ENCODE measurements at places on chromosomes 13 and 19. TPM values are rescaled to one million over a fixed set of nuclear protein-coding genes. Genes with fewer than 3 reads are reported as not detected.

ZNF526 gene
- total RNA-seq, result 6.0 TPM

- H3K27ac ChIP-seq, result no peak overlapping the region
- H3K27me3 ChIP-seq, result peaks cover 29% of the 10 kb centered on the region
- H3K36me3 ChIP-seq, result no peaks in the 10 kb centered on the region
- H3K4me1 ChIP-seq, result no peaks in the 10 kb centered on the region
Measured at GRCh38 chr19:9009431-9009830, 778 bp downstream of the MUC16 start.

DNA sequence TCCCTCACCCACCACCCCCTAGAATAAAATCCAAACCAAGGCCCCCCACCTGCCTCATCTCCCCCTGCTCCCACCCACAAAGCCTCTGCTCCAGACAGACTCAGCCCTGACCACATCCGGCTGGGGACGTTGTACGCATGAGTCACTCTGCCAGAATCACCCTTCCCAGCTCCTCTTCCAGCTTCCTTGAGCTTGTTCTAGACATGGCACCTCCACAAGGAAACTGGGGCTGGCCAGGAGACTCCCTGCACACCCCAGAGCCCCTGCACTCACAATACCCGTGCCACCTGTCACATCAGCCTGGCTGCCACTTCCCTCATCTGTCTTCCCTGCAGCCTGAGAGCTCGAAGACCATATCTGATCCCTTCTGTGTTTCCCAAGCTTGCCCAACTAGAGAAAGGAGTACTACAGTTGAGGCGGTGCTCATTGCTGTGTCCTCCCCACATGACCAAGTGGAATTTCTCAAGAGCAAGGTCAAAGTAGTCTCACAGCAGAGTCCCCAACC lies 9.7 kb downstream of the DEDD2 start:
- H3K27me3 ChIP-seq, result no peaks in the 10 kb centered on the region
- no peaks in the 10 kb centered on the region for H3K4me1 ChIP-seq
- peak overlapping the region; percentile 44 for H3K27ac ChIP-seq
- DNase-seq, result peak; percentile 46
- peaks cover 4% of the 10 kb centered on the region for H3K36me3 ChIP-seq

IFNL4 gene
- total RNA-seq, result not detected

GRCh38 chr19:461721-462551 lies 1.1 kb upstream of the SHC2 start:
- H3K4me3 ChIP-seq, result peak overlapping the region; percentile 67
- H3K36me3 ChIP-seq, result no peaks in the 10 kb centered on the region
- no peaks in the 10 kb centered on the region for H3K4me1 ChIP-seq
- peak; percentile 31 for DNase-seq
- H3K27ac ChIP-seq, result peak overlapping the region; percentile 66

GRCh38 chr13:46307554-46307953 lies 79.5 kb downstream of the RUBCNL start:
- no peak for DNase-seq
- no peak overlapping the region for H3K27ac ChIP-seq
- H3K4me3 ChIP-seq, result no peak overlapping the region
- H3K36me3 ChIP-seq, result no peaks in the 10 kb centered on the region

DNA sequence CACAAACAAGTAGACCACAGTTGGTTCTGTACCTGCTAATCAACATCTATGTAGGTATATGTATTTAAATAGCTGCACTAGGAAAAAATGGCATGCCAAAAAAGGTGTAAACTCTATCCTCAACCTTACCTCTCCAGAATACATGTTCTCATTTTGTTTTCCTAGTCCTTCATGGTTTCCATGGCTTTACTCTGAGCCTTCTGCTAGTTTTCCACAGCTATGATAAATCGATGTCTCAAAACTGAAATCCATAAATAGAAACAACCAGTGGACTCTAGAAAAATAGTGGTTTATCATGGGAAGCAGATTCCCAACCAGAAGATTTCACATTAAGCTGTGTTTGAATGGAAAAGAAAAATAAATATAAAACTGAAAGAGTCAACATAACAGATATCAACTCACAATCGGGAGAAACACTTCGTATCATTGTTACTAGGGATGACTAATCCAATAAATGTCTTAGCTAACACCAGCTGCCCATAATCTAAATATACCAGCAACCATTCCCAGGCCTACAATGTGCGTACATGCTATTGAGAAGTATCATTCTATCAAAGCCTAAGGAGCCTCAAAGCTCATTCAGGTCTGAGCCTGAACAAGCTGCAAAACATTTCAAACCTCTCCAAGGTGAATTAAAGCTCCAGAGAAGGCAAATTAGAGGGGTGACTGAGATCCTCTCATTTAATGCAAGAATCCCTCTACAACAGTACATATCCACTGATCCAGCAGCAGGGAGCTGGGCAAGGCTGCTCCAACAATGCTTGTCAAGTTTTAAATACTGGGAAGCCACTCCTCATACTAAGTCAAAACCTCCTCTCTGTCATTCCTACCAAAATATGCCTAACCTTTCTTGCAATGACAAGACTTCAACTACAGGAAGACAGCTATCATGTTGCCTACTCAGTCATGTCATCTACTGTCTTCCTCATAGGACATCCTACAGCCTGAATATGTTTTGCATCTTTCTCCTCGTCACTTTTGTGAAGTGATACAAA lies 90.2 kb downstream of the KCTD12 start:
- H3K27ac ChIP-seq, result no peak overlapping the region
- DNase-seq, result no peak
- no peaks in the 10 kb centered on the region for H3K36me3 ChIP-seq
- H3K4me1 ChIP-seq, result no peaks in the 10 kb centered on the region

GRCh38 chr19:3544058-3544376 lies 5.0 kb downstream of the TEKTIP1 start:
- no peak overlapping the region for H3K27ac ChIP-seq
- no peaks in the 10 kb centered on the region for H3K36me3 ChIP-seq
- no peaks in the 10 kb centered on the region for H3K27me3 ChIP-seq
- DNase-seq, result no peak
- no peaks in the 10 kb centered on the region for H3K4me1 ChIP-seq

APOC1 gene
- total RNA-seq, result 78.7 TPM

DNA sequence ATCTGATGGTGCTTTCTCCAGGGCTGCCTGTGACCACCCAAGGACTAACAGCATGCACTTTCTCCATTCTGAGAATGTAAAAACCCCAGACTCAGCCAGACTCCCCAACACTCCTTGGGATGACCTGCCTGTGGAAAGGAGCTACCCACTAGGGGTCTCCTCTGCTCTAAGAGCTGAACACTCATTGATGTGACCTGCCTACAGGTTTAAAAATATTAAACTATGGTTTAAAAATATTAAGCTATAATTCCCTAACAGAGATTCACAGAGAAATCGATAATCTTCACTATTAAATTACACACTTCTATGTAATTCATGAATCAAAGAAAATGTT lies 696.2 kb upstream of the SLITRK5 start:
- DNase-seq, result no peak
- H3K27me3 ChIP-seq, result no peaks in the 10 kb centered on the region
- no peak overlapping the region for H3K27ac ChIP-seq
- no peaks in the 10 kb centered on the region for H3K36me3 ChIP-seq

DNA sequence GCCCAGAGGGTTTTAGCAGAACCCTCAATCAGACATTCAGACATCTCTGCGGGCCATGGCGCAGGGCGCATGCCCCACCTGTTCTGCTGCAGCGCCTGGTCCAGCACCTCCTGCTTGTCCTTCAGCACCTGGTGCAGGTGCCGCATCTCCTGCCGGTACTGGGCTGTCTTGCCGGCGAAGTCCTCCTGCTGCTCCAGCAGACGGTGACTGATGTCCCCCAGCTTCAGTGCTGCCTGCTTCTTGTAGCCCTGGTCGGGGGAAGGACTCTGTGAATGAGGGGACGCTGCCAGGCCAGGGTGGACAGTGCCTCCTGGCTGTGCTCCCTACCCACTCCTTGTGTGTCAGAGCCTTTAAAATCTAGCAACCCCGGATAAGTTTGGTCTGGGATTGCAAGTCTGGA lies 12.2 kb upstream of the SLC7A9 start:
- no peaks in the 10 kb centered on the region for H3K36me3 ChIP-seq
- no peak for DNase-seq
- H3K27me3 ChIP-seq, result no peaks in the 10 kb centered on the region
- no peaks in the 10 kb centered on the region for H3K4me1 ChIP-seq

ZNF439 gene
- total RNA-seq, result 5.1 TPM

DNA sequence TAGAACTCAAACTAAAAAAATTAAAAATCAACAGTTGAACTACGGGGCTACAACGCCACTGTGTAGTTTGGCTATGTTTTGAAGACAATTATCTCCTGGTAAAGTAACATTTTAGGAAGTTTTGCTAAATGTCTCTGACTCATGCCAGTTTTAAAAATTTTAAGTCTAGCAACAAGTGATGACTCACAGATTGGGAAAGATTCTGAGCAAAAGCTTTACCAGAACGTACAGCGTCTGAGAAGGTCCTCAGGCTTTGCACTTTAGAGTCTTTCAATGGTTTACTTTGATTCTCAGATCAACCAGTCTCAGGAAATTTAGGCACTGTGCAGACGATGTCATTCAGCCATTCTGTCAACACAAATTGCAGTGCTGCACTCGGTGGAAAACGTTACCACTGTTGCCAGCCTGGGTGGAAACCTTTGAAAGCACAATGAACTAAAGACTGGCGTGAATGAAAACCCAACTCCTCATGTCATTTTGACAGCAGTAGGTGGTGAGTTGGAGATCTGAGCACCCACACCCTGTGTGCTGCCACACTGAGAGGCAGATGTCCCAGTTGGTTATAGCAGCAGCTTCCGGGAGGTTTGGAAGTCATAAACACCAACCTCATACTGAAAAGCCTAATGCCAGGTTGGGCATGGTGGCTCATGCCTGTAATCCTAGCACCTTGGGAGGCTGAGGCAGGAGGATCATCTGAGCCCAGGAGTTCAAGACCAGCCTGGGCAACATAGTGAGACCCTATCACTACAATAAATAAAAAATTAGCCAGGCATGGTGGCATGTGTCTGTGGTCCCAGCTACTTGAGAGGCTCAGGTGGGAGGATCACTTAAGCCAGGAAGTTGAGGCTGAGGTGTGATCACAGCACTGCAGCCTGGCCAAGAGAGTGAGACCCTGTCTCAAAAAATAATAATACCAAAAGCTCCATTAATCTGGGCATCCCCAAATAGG lies 6.3 kb upstream of the WTIP start:
- no peaks in the 10 kb centered on the region for H3K4me1 ChIP-seq
- peak overlapping the region; percentile 59 for H3K27ac ChIP-seq
- DNase-seq, result no peak
- H3K27me3 ChIP-seq, result no peaks in the 10 kb centered on the region

DNA sequence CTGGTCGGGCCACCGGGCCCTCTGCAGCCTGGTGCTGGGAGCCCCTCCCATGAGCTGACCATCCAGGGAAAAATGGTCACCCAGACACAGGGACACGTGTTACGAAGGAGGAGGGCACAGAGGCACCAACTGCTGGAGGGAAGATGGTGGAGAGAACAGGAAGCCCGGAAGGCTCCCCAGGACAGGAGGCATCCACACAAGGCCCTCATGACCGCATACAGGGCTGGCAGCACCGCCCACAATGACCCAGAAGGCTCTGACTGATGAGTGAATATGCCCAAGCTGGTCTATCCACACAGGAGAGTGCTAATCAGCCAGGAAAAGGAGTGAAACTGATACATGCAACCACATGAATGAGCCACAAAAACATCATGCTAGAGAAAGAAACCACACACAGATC lies 14.0 kb upstream of the TMEM86B start:
- H3K36me3 ChIP-seq, result peaks cover 10% of the 10 kb centered on the region
- H3K4me1 ChIP-seq, result no peaks in the 10 kb centered on the region
- no peak for DNase-seq
- H3K27ac ChIP-seq, result no peak overlapping the region

GRCh38 chr19:29858000-29858596 lies 46.3 kb downstream of the CCNE1 start:
- no peaks in the 10 kb centered on the region for H3K36me3 ChIP-seq
- H3K27me3 ChIP-seq, result no peaks in the 10 kb centered on the region
- H3K4me3 ChIP-seq, result no peak overlapping the region
- no peaks in the 10 kb centered on the region for H3K4me1 ChIP-seq
- H3K27ac ChIP-seq, result no peak overlapping the region
- DNase-seq, result no peak

GRCh38 chr19:40217934-40218890 lies at the start of gene TTC9B:
Gene TTC9B (minus strand): TSS chr19:40218384. CDS start chr19:40218381, 3 bp downstream.
- H3K27ac ChIP-seq, result no peak within 1 kb of the TSS
- no peaks in the 10 kb centered on the region for H3K36me3 ChIP-seq
- H3K4me1 ChIP-seq, result no peaks in the 10 kb centered on the region

ZNF534 gene
- total RNA-seq, result 0.33 TPM

- H3K4me1 ChIP-seq, result no peaks in the 10 kb centered on the region
- no peaks in the 10 kb centered on the region for H3K36me3 ChIP-seq
- no peaks in the 10 kb centered on the region for H3K27me3 ChIP-seq
- H3K4me3 ChIP-seq, result no peak overlapping the region
Measured at GRCh38 chr13:105579821-105580710, 955.4 kb downstream of the EFNB2 start.

All from breast epithelium (tissue), 4 donors.